ENCODE measurements at places on chromosomes 3 and 15. TPM values are rescaled to one million over a fixed set of nuclear protein-coding genes. Genes with fewer than 3 reads are reported as not detected.

DNA sequence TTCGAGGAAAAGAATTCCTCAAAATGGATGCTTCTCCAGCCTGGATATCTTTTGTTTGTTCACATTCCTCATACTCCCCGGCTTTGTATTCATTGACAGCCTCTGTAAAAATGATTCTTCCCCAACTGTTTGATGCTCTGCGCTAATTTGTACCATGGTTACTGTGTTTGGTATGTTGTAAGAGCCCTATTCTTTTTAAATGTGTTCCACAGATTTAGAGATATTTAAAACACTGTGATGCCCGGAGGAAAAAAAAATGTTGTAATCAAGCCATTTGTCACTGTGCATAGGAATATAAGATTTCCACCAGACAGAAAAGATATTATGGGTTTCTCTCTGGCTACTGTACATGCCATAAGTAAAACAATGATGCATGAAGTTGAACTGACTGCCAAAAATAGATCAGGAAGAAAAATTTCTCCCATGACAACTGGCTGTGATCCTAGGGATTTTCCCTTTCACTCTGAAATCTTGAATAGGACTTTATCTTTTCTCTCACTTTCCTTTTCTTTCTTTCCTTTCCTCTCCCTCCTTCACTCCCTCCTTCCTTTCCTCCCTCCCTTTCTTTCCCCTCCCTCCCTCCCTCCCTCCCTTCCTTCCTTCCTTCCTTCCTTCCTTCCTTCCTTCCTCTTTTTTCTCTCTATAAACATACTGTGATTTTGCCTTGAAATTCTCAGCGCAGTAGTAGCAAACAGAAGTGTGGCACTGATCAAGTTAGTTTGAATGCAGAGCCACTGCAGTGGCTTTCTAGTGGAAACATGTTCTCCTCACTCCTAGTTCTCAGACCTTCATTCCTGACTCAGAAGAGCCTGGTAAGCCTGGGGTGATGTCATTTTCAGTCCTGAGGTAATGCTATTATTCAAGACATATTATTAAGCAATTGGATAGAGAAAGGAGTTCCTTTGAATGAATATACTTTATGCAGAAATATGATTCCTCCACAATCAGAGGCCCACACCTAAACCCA lies 254.9 kb upstream of the TBL1XR1 start:
- no peak for DNase-seq

DNA sequence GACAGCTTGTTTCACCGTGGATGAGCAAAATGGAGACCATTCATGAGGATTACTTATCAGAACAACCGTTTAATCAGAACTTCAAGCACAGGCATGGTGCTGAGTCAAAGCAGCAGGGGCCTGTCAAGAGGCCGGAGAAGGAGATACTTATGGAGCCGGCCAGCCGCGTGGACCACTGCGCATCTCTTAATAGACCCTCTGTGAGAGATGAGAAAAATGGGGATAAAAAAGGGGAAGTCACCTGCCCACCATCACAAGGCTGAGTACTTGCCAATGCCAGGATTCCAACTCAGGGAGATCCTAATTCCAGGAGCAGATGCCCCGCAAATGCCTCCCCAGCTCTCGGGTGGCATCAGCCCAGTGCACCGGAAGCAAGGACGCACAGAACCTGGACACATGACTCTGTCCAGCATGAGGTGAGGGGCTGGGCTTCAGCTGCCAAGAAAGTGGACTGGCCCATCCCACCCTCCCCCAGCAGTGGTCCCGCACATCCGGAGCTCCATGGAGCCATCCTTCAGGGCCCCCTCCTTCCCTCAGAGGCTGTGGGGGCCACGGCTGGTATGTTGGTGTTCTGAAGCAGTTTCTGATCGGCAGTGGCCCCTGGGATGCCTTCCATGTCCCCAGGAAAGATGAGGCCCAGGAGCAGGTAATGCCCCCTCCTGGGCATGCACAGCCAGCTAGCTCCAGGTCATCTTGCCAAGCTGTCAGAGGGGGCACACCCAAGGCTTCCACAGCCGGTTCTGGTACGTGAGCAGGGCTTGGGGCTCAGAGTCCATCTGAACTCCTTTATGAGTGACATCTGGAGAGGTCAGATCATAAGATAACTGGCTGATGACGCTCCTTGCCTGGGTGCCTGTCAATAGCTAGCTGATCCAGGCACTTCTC lies 143.8 kb downstream of the ATP10A start:
- no peak for DNase-seq

DNA sequence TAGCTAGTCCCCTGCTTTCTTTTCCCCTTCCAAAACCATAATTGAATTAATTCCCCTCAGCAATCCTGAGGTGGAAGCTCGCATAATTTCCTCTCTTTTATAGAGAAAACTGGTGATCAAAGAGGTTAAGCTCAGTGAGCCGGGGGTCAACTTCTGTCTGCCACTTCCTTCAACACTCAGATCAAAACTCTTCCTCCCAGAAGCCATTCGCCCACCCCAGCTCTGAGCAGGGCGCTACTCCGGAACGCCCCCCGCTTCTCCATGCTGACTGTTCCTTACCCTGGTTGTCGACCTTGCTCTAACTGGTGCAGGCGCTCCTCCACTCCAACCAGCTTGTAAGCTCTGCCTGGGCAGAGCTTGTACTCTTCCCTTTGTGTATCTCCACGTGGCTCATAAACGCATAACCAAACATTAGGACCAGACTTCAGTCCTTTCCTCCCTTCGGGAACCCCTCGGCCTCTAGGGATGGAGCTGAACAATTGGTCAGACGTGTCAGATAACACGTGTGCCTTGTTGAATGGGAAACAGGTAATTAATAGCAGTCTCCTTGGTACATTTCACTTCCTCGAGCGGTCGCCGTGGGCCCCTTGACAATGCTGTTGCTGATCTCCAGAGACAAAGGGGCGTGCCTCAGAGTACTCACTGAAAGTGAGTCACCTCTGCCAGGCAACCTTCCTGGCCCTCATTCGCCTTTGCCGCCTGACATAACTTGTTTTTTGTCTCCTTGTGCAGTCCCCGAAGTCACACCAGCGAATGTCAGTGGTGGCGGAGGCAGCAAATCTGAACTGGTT lies 71.8 kb downstream of the IL5RA start:
- DNase-seq, result no peak

- no peak for DNase-seq
Observed at GRCh38 chr3:15633159-15633558, 31.6 kb downstream of the BTD start.

- no peak for DNase-seq
Observed at GRCh38 chr15:71649894-71650293, 160.5 kb upstream of the NR2E3 start.

- no peak for DNase-seq
Observed at GRCh38 chr3:105653868-105654267, 214.9 kb downstream of the CBLB start.

GRCh38 chr15:62894322-62895085 lies 148.0 kb upstream of the TPM1 start:
- DNase-seq, result no peak

DNA sequence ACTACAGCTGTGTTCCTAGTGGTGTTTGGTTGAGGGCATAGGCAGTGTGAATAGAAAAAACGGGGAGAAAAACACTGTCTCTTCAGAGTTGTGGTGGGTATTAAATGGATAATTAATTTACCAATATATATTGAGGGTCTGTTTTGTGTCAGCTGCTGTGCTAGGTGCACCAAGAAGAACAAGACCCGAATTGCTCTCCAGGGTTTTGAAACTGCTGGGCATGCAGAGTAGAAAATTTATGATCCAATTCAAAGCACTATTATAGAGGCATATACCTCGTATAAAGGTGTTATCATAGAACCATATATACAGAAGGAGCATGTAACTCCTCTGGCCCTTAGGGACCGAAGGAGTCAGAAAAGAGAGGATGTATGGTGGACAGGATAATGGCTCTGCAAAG lies 1.6 kb upstream of the NMD3 start:
- DNase-seq, result no peak

DNA sequence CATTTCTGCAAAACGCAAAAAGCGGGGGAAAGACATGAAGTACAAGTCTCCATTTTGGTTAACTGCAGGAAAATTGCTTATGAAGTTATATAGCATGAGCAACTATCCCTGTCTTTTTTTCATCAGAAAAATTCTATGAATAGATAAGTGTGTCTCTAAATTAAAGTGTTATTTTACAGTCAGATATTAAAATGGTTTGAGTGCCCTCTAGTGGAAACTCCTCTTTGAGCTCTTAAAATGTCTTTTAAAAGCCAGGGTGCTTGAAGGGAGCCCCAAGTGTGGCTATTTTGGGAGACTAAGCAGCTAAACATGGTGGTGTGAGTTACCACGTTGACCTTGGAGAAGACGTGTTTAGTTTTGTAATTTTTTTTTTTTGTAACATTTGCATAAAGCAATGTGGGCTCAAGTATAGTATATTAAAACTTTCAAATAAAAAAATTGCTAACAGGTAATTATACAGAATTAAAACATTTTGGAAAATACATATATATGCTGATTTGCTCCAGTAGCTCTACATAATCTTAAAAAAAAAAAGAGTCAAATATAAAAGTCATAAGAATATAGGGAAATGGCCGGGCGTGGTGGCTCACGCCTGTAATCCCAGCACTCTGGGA lies 77.2 kb downstream of the PPP2R3A start:
- peak; percentile 2 for DNase-seq

DNA sequence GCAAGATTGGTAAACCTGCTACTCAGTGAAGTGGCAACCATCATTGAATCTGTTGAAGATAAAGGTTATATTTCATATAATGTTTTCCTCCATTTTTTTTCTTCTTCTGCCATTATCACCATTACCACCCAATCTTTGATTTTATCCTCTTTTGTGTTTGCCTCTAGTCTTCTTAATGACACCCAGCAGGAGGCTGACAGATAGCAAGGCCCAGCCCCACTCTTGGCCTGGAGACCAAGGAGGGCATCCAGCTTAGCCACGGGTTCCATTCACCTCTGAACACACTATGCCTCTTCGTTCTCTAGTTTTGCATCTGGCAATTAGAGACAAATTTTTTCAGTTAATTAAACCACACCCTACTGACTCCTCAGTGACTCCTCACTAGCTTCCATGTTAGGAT lies 129.7 kb downstream of the TPRG1 start:
- no peak for DNase-seq

The DNAH12 gene
- polyA plus RNA-seq, result not detected

GRCh38 chr3:56702490-56703315 lies 19.6 kb upstream of the TASOR start:
- peak; percentile 69 for DNase-seq

The VGLL3 gene
- not detected for polyA plus RNA-seq

The SAMMSON gene
- polyA plus RNA-seq, result not detected

The ABCF3 gene
- 47.1 TPM for polyA plus RNA-seq

The MORC1 gene
- not detected for polyA plus RNA-seq

GRCh38 chr15:83372434-83372891 lies 74.7 kb upstream of the SH3GL3 start:
- no peak for DNase-seq

GRCh38 chr15:63896336-63897115 lies 62.8 kb upstream of the HERC1 start:
- DNase-seq, result peak; percentile 73

DNA sequence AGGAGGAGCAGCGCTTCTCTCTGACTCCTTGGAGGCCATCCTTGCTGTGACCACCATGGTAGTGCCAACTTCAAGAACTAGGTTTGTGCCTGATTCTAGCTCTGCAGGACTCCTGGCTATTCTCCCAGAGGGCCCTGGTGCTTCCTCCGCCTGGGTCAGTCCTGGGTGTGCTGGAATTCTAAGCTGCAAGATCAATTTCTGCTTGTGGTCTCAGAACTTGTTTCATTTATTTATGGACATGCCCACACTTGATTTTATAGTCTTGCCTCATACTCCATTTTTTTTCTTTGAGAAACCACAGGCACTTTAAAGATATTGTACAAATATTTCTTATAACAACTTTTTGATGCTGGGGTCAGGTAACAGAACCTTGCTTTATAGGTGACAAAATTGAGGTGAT lies 87.6 kb downstream of the PDCD6IP start:
- no peak for DNase-seq

The BCL2A1 gene
- polyA plus RNA-seq, result 11.2 TPM

DNA sequence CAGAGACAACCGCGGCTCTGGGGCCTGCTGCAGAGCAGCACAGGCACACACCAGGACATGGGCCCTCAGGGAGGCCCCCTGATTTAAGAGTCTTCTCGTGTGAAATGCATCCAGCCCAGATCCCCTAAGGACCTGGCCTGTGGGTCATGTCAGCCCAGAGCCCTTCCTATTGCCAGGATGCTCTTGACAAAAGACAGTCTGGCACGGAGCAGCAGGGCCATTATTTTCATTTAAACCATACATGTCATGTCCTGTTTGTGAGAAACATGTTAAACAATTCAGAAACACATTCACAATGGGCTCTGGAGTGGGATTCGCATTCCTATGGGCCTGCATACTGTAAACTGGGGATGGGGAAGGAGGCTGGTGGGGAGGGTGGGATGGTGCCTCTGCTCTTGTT lies 367.4 kb upstream of the WNT5A start:
- no peak for DNase-seq

The C3orf52 gene
- polyA plus RNA-seq, result 0.29 TPM

The HEXA gene
- polyA plus RNA-seq, result 251 TPM

DNA sequence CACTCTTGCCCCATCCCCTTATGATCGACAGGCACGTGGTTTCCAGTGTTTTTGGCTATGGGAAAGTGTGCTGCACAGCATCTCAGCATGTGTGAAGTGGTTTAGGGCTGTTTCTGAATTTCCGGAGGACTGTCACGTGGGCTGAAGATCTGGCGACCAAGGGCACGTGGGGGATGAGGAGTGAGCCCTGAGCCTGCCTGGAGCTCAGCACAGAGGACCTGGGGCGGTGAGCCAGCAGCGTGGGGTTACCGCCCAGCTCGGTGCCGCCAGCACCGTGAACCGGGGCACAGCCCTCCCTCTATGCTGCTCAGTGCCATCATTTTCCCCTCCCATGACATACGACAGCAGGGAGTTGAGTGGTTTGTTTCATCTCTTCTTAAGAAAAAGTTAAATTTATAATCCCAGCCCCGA lies 150.2 kb downstream of the DNAJB8 start:
- no peak for DNase-seq

DNA sequence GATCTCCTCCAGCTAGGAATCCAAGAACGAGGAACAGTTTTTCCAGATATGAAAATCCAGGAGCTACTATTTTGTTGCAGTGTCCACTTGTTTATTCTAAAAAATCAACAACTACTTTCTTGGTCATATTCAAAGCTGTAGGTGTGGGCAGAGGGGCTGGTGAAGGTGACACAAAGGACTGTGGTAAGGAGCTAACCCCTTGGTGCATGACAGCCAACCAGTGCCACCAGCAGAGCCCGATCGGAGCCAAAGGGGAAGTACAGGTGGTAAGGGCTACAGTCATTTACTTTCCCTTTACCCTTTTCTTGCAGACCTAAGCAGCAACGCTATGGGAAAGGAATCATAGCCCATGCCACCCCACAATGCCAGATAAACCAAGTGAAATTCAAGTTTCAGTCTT lies 30.7 kb downstream of the PLA1A start:
- no peak for DNase-seq

All from immature natural killer cell (primary cell).